A549 treated with DMSO at 1 μM for 4 hours (cell line): ENCODE measurements at places on chromosomes 11 and 22. TPM values are rescaled to one million over a fixed set of nuclear protein-coding genes. Genes with fewer than 3 reads are reported as not detected.

SCN3B gene
- total RNA-seq = 0.10 to 0.25 TPM (median 0.15 TPM) in 5 replicates

FJX1 gene
- total RNA-seq = 34.8 to 44.9 TPM (median 39.0 TPM) in 5 replicates

PDGFD gene
- total RNA-seq = 7.9 to 10.8 TPM (median 8.6 TPM) in 5 replicates

C11orf97 gene
- not detected in 5 replicates for total RNA-seq

MAJIN gene
- total RNA-seq = not detected in 5 replicates

KDM4D gene
- total RNA-seq = 0.40 to 0.70 TPM (median 0.47 TPM) in 5 replicates

ZNF70 gene
- 0.99 to 1.3 TPM (median 1.2 TPM) in 5 replicates for total RNA-seq

ENTHD1 gene
- total RNA-seq = not detected in 5 replicates

CCT8L2 gene
- not detected in 5 replicates for total RNA-seq

NXPE1 gene
- not detected in 5 replicates for total RNA-seq

OR5P2 gene
- total RNA-seq = not detected in 5 replicates

TENM4 gene
- 0.01 to 0.19 TPM (median 0.09 TPM) in 5 replicates for total RNA-seq

FAM181B gene
- total RNA-seq = 0.02 to 0.05 TPM (median 0.04 TPM) in 4 of 5 replicates, not detected in the other

FLRT1 gene
- 0.07 to 0.08 TPM (median 0.08 TPM) in 4 of 5 replicates, not detected in the other for total RNA-seq

OR8A1 gene
- total RNA-seq = not detected in 5 replicates

CADM1 gene
- total RNA-seq = 19.2 to 26.0 TPM (median 25.1 TPM) in 5 replicates

FAM89B gene
- 29.8 to 56.2 TPM (median 48.0 TPM) in 5 replicates for total RNA-seq

CNGA4 gene
- total RNA-seq = 0.07 to 0.10 TPM (median 0.08 TPM) in 3 of 5 replicates, not detected in the others

KRTAP5-7 gene
- total RNA-seq = not detected in 5 replicates

MIOX gene
- total RNA-seq = 0.09 to 0.14 TPM in 2 of 5 replicates, not detected in the others

KRTAP5-2 gene
- not detected in 5 replicates for total RNA-seq

MRPL48 gene
- total RNA-seq = 45.6 to 54.8 TPM (median 51.9 TPM) in 5 replicates

MISFA gene
- 1.9 to 2.7 TPM (median 2.3 TPM) in 5 replicates for total RNA-seq

MIAT gene
- 0.29 to 0.56 TPM (median 0.39 TPM) in 5 replicates for total RNA-seq

SPON1 gene
- not detected in 5 replicates for total RNA-seq

SLC1A2 gene
- total RNA-seq = 0.02 to 0.03 TPM (median 0.03 TPM) in 4 of 5 replicates, not detected in the other

GGTLC2 gene
- total RNA-seq = not detected in 5 replicates

SULT4A1 gene
- total RNA-seq = not detected in 5 replicates

F2 gene
- total RNA-seq = 1.9 to 3.1 TPM (median 2.1 TPM) in 5 replicates

FGF4 gene
- not detected in 5 replicates for total RNA-seq
